Esophagus squamous epithelium (tissue), 5 donors: ENCODE measurements at places on chromosomes 4 and X.

DNA sequence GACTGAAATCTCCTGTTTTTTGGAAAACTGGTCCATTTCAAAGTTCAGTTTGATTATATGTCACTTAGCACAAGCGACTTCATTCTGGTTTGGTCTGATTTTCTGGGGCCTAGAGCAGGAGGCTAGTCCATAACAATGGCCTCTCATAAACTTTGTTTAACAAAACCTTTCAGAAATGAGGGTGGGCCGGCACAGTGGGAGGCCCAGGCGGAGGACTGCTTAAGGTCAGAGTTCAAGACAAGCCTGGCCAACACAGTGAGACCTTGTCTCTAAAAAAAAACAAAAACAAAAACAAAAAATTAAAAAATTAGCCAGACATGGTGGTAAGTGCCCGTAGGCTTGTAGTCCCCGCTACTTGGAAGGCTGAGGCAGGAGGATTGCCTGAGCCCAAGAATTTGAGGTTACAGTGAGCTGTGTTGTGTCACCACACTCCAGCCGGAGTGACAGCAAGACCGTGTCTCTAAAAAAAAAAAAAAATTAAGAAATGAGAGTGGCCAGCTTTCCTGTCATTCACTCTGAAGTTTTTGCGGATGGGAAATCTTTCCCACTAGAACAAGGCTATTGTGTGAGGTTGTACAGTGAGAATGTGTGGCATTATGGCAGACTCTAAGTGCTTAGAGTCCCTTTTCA is 1.2 kb upstream of the PLAC8 start:
- no peak for DNase-seq

DNA sequence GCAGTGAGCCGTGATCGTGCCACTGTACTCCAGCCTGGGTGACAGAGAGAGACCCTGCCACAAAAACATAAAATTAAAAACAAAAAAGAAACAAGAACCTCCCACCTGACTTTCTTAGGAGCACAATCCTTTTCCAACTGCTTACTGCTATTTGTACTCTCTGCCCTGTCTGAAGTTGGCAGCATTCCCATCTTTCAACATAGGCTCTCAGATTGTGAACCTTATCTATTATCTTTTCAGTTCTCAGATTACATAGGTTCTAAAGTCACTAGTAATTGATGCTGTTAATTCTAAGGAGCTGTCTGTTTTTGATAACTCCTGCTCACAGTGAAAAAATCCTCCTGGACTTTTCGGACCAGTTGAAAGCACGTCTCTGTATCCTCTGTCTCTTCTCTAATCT is 812.2 kb upstream of the CT83 start:
- DNase-seq, result no peak

DNA sequence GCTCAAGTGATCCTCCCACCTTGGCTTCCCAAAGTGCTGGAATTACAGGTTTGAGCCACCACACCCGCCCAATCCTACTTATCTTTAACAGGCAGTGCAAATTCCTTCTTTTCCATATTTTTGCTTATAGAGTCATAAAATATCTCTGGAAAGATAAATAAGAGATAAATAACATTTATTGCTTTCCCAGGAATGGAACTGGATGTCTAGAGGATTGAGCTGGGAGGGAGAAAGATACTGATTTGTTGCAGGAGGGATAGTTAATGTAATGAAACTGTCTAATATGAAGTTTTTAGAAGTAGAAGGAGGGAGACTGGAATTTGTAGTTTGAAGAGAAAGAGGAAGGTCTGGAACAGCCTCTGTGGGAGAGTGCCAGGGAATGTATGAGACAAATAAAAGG is 20.2 kb downstream of the ITGB1BP2 start:
- no peak for DNase-seq

DNA sequence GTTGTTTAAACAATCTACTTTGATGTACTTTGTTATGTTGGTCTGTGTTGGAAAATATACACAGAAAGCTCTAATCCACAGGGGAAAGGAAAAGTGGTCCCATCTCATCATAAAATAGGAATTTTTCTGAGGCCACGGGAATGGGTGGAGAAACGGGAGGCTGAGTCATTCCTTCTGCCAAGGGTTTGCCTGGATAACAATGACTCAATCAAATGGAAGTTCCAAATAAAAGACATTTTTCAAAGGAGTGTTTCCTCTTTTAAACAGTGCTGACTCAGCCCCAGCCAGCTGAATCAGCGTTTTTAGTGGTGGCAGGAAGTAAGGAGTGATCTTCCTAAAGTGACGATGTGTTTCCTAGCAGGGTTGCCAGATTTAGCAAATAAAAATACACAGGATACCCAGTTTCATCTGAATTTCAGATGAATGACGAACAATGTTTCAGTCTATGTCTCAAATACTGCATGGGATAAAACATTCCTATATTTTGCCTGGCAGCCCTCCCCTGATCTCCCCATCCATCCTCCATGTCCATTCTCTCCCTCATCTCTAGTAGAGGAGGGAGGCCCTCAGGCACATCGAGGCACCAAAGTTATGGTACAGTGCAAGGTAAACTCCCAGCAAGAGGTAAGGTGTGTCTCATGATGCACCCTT is 345.4 kb upstream of the GATB start:
- DNase-seq, result peak; percentile 14

DNA sequence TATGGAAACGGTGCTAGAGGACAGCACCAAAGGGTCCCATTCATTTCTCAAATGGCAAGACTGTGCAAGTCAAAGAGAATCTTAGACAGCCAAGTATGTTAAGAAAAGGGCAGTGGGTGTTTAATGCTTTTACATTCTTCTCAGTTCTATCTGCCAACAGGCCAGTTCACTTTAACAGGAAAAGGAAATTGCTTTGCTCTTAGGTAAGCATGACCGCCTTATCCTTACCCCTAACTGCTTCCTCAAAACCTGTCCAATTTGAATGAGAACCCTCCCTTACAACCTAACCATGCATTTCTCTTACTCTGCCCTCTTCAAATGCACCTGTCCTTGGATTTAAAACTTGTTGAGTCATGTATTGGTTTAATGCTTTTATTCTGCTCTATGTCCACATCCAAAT is 44.5 kb upstream of the BLTP1 start:
- DNase-seq, result no peak

- no peak for DNase-seq
Measured at GRCh38 chrX:1885116-1885515, 270.3 kb downstream of the ASMT start.

DNA sequence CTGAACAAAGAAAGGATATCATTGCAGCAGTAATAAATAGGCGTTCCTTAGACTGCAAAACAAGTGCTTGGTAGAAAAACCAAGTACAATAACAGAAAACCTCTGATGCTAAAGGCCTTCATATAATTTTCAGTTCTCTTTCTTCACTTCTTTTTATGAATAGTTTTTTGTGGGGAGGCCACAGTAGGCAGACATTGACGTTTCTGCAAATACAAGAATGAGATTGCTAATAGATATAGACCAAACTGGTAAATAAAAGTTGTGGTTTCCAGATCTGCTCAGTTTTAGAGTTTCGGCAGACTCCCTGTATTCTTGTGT is 57.0 kb upstream of the RAP1GDS1 start:
- no peak for DNase-seq

GRCh38 chr4:87502580-87503238 is 26.5 kb downstream of the SPARCL1 start:
- DNase-seq, result no peak

- DNase-seq, result no peak
Measured at GRCh38 chrX:114675365-114675764, 91.5 kb downstream of the HTR2C start.

DNA sequence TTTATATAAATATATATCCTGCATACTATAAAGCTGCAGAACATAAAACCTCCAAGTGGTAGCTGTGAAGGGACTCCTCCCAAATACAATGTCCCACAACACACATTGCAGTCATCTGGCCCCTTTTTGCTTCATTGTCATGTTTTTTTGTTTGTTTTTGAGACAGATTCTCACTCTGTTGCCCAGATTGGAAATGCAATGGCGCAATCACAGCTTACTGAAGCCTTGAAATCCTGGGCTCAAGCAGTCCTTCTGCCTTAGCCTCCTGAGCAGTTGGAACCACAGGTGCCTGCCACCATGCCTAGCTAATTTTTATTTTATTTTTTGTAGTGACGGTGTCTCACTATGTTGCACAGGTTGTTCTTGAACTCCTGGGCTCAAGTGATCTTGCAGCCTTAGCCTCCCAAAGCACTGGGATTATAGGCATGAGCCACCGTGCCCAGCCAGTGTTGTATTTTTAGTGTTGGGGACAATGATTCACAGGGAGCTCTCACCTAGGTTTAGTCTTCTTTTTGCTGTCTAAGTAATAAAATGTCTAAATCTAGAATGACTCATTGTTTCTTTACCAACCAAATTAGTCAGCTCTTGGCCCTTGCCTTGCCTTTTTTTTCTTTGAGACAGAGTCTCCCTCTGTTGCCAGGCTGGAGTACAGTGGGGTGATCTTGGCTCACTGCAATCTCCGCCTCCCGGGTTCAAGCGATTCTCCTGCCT is 24.0 kb upstream of the XIAP start:
- no peak for DNase-seq

DNA sequence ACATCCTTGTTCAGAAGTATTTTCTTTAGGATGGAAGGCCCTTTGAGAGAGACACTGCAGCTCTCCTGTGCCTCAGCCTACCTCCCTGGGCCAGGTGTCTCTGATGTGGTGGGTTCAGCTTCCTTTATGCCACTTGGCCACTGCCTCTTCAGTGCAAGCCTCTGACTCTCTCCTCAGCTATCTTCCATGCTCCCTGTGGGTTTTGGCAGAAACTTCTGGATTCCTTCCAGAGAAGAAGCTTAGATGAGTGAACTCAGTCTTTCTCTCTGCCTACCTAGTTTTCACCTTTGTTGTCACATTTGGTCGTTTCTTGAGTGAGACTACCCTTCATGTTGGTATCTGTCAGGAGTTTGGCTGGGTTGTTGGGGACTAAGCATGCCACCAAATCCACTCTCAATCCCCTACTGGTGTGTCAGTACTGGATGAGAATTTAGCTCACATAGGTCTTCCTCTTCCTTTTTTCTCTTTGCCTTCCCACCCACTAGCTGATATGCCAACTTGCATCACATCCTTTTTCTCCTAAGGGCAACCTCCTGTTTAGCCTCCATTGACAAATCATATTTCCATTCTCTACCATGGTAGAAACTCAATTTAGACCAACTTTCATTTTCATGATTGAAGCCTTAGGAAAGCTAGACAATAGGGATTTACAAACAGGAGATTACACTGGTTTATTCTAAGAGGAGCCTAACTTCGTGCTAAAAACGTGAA is 32.0 kb downstream of the IL15 start:
- no peak for DNase-seq

GRCh38 chrX:25873196-25873595 is 264.9 kb upstream of the MAGEB18 start:
- DNase-seq, result no peak

DNA sequence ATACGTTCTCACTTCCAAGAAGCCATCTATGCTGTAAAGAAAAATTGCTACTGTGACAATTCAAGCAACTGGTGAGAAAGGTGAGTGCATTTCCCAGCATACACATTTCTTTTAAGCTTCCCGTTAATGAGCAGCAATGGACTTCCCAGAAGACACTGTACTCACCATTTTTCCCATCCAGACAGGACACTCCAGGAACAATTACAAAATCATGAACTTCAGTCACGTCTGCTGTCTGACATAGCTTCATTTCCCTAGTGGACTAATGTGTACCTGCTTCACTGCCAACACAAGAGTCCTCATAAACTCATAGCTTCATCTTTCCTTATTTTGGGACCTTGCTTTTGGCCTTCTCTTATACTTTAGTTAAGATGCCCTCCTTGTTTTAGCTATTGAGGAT is 156.9 kb downstream of the ENOX2 start:
- DNase-seq, result no peak

- no peak for DNase-seq
Measured at GRCh38 chrX:120281021-120281624, 30.1 kb downstream of the TMEM255A start.

- no peak for DNase-seq
Measured at GRCh38 chrX:125727117-125727516, 407.4 kb downstream of the TEX13C start.

- no peak for DNase-seq
Measured at GRCh38 chr4:184647266-184648053, 1.8 kb downstream of the CASP3 start.
